Stimulated activated CD8-positive, alpha-beta memory T cell treated with anti-CD3 and anti-CD28 coated beads, Interleukin-12 subunit alpha, Interleukin-12 subunit beta, amount 100 ng/mL, for 1 hour (primary cell): ENCODE measurements at places on chromosomes 1 and 21.

GRCh38 chr1:42950116-42950481 is 8.6 kb downstream of the SLC2A1 start:
- DNase-seq: no peak

DNA sequence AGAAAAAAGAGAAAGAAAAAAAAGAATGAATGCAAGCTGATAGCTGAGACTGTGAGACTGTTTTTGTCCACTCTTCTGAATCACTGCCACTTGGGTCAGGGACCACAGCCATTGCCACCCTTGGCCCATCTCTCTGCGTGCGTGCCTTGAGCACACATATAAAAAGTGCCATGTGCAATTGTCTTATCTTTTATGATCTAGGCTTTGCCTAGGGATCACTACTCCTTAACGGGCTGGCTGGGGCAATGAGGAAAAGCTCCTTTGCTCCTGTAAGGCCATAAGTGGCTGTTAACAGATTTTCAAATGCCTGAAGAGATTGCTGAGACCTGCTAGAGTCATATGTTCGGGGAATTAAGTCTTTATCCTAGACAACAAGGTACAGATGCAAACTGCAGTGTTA is 8.2 kb downstream of the SPATA46 start:
- DNase-seq: no peak

GRCh38 chr1:78170859-78171258 is 125.1 kb downstream of the GIPC2 start:
- DNase-seq: no peak

DNA sequence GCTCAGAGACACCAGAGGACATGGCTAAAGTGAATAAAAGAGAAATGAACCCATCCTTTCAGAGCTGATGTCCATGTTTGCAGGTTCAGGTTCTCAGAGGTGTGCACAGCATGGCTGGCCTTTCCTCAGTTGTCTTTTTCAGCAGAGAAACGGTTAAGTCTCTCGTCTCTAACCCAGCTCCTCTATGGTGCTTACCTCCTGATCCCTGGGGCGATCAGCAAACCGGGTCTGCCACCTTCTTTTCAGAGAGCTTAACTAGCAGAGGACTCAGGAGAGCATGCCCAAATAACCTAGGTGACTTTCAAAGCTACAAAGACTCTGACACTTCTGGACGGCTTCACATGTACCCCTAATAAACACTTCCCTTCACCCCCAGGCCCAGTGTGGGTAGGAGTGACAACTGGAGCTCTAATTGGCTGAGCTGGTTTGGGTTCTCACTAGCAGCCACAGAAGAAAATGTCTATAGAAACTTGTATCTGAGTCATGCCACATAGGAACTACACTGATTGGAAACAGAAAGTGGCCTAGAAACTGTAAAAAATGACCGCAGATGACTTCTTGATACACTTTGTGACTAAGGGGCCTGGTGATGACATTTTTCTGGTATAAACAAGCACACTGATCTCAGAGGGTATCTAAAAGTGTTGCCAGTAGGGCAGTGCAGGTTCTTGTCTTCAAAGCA is at the start of gene AIM2:
AIM2 (minus strand) TSS at position 329 of the 682 bp plus-strand sequence. CDS start 3,267 bp downstream, outside the sequence.
- peak; percentile 31 for DNase-seq

- DNase-seq: no peak
Observed at GRCh38 chr1:232968391-232968790, 18.0 kb downstream of the NTPCR start.

- no peak for DNase-seq
Observed at GRCh38 chr1:207318072-207318619, 3.3 kb upstream of the CD55 start.
